Stimulated activated naive CD8-positive, alpha-beta T cell treated with anti-CD3 and anti-CD28 coated beads, Interleukin-15, amount 100 ng/mL, for 72 hours (primary cell): ENCODE measurements at places on chromosomes 5 and 9.

GRCh38 chr5:159844267-159845121, 71.8 kb upstream of the ADRA1B start:
- no peak for DNase-seq

- DNase-seq, result no peak
Observed at GRCh38 chr9:70291446-70291845, 32.7 kb downstream of the SMC5 start.

DNA sequence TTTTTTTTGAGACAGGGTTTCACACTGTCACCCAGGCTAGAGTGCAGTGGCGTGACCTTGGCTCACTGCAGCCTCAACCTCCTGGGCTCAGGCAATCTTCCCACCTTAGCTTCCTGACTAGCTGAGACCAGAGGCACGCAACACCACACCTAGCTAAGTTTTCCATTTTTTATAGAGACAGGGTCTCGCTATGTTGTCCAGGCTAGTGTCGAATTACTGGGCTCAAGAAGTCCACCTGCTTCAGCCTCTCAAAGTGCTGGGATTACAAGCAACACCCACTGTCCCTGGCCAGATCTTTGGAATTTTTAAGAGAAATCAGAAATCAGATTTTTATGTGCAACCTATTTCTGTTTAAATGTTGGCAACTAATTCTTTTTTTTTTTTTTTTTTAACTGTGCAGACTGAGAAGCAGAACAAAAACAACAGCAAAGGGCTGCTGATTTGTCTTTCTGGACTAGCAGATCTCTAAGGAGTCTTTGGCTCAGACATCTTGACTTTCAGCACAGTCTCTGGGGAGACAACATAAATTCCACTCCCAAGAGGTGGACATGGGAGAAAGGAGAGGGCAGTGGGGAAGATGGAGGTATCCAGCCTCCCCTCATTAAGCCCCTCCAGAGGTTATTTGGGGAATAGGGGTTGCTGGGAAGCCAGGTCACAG, 54.4 kb upstream of the FABP6 start:
- DNase-seq, result no peak

GRCh38 chr5:115389799-115390382, 93.4 kb upstream of the CCDC112 start:
- DNase-seq, result no peak

GRCh38 chr9:89664896-89665329, 60.1 kb downstream of the GADD45G start:
- DNase-seq, result no peak

- no peak for DNase-seq
Observed at GRCh38 chr9:35499701-35500030, 9.8 kb downstream of the RUSC2 start.

GRCh38 chr9:117234103-117234502, 180.8 kb downstream of the ASTN2 start:
- DNase-seq, result no peak

GRCh38 chr5:97559827-97560598, 377.0 kb upstream of the RIOK2 start:
- no peak for DNase-seq

DNA sequence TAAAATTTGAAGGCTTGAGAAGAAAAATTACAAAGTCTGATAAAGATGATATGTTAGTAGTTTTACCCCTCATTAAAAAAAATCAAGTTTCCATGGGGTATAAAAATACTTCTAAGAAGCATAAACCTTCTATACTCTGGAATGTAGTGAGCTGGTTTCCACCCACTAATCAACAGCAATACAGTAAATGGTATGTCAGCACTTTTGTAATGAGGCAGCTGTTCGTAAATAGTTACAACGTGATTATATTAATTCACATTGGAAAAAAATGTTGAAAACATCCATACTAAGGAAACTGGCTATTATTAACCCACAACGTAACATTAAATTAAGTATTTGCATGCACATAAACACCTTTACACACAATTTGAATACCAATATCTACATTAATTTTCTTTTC, 283.1 kb upstream of the FAM174A start:
- no peak for DNase-seq

DNA sequence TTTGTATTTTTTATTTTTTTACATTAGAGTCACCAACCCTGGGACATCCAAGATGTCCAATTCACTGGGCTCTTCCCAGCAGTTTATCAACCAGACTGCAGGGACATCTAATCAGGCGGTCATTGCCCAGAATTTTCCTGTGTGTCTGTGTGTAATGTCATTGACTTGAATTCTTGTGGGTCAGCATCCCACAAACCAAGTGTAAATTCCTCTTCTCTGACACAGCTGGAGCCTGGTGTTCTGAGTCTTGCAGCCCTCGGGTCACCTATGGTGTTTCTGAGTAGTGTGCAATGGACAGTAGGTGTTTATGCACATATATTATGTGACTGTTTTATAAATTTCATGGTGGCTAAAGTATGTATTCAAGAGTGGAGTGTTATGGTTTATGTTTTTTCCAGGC, 815.7 kb downstream of the SEMA5A start:
- DNase-seq, result no peak

- no peak for DNase-seq
Observed at GRCh38 chr9:7452378-7452777, 347.2 kb downstream of the DMAC1 start.

DNA sequence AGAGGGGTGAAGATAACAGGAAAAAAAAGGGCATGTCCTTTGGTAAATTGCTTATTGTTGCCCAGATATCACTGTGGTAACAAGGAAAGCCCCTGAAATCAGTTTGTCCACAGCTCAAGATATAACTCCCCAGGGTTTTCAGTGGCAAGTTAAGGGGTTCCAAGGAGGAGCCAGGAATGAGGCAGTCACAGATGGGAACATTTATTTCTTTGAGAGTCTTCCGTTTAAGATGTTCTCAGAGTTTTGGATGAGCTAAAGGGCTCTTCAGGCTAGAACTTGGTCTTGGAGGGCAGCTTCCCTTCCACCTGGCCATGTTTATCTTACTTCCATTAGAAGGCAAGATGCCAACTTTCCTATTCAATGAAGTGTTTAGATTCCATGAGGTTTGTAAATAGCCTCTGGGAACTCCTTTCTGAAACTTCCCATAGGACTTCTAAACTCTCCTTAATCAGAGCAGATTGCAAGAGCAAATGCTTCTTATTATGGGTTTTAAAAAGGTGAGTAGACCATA, 277.6 kb upstream of the TNC start:
- no peak for DNase-seq

GRCh38 chr5:65886387-65886786, 40.0 kb upstream of the ERBIN start:
- DNase-seq, result no peak

GRCh38 chr9:84845956-84846900, 176.7 kb downstream of the NTRK2 start:
- no peak for DNase-seq

GRCh38 chr9:1538301-1538700, 476.8 kb upstream of the SMARCA2 start:
- no peak for DNase-seq

GRCh38 chr5:137058089-137058488, 441.0 kb downstream of the SPOCK1 start:
- no peak for DNase-seq

- DNase-seq, result no peak
Observed at GRCh38 chr5:165508286-165508685, 2002.9 kb downstream of the MAT2B start.

DNA sequence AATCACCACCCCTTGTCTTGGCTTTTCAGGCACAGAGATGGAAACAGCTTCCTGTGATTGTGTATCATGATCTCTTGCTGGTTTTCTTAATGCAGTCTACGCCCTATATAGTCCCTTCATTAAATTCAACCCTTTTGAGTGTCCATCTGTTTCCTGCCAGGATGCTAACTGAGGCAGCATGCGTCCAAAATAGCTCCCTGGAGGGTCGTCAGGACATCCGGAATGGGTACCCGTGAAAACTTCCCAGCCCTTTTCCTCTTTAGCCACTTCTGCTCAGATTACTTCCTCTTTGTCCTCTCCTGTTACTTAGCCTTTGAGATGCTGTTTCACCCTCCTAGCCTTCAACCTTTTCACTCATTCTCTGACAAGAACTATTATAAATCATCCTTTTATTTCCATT, 79.8 kb upstream of the KLF9 start:
- no peak for DNase-seq

GRCh38 chr9:135413461-135413860, 66.1 kb upstream of the PPP1R26 start:
- no peak for DNase-seq

DNA sequence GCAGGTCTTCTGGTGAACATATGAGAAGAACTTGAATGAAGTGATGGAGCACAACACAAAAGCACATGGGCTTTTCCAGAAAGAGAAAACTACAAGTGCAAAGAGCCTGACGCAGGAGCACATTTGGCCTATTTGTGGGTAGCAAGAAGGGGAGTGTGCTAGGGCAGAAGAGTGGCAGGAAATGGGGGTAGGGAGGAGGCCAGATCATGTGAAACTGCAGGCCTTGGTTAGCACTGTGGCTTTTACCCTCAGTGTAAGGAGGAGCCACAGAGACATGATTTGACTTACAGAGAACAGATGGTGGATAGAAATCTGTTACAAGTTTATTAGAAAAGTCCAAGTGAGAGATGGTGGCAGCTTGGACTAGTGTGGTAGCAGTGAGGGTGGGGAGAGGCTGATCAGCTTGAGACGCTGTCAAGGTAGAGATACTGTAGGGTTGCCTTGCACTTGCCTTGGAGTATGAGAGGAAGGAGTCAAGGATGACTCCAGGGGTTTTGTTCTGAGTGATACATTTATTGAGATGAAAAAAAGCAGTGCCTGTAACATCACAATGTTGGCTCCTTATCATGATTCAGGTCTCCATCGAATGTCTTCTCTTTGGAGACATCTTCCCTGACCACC, 126.7 kb downstream of the PPP2R2B start:
- DNase-seq, result peak; percentile 54

GRCh38 chr9:23380821-23381220, 445.2 kb downstream of the ELAVL2 start:
- DNase-seq, result no peak

GRCh38 chr5:151048526-151048925, 28.1 kb downstream of the GPX3 start:
- DNase-seq, result no peak

DNA sequence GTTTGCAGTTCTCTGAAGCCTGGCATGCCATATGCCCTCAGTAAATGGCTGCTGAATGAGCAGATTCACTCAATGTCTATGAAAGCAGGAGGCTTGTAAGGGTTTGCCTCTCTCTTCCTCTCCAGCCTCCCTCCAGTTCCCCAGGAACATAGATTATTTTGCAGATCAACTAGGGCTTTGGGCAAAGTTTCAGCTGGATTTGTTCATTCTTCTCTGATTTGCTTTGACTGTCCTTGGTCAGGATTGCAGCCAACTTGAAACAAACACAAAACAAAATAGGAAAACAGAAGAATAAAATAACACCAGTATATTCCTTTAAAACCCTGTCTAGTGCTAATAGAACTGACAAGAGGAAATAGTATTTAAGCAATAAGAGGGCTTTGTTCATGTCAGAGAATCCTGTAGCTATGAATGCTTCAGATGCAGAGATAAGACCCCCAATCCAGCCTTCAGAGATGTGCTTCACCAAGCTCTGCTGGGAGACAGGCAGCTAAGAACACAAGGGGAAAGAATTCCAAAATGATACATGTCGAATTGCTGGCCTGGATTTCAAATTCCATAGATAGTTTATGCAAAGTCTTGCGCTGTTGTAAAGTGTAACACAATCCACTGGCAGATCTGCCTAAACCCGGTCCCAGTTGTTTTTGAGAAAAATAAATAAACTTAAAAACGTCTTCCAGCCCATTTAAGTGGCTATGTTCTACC, 174.3 kb downstream of the PAPPA start:
- DNase-seq, result no peak

- no peak for DNase-seq
Observed at GRCh38 chr9:35422753-35423152, 67.2 kb upstream of the RUSC2 start.

- no peak for DNase-seq
Observed at GRCh38 chr5:68200288-68200687, 15.3 kb upstream of the PIK3R1 start.

DNA sequence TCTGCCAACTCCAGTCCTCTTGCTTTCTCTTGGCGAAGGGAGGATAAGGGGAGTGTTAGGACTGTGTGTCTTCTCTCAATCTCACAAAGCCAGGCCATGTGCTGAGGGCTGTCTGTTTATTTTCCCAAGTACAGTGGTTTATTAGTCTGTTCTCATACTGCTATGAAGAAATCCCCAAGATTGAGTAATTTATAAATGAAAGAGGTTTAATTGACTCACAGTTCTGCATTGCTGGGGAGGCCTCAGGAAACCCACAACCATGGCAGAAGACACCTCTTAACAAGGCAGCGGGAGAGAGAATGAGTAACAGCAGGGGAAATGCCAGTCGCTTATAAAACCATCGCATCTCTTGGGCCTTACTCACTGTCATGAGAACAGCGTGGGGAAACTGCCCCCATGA, 36.2 kb upstream of the CKS2 start:
- DNase-seq, result no peak

DNA sequence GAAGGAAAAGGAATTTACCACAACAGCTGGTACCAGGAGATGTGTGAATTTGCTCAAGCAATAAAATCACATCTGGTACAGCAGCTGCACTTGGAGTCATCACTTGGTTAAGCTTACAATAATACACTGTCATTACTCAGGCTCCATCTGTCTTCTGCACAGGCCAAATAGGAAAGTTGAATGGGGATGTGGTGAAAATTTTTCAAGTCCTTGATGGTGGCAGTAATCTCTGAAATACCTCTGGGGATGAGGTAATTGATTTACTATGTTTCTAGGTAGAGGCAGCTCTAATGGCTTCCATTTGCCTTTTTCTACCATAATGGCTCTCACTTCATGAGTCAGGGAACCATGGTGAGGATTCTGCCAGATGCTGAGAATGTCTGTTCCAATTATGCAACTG, 206.8 kb upstream of the ATP10B start:
- DNase-seq, result no peak

- no peak for DNase-seq
Observed at GRCh38 chr9:75532233-75533050, 358.0 kb upstream of the PCSK5 start.

- DNase-seq, result no peak
Observed at GRCh38 chr5:164555809-164556208, 1050.4 kb downstream of the MAT2B start.

GRCh38 chr5:20287640-20288039, 299.6 kb upstream of the CDH18 start:
- no peak for DNase-seq

DNA sequence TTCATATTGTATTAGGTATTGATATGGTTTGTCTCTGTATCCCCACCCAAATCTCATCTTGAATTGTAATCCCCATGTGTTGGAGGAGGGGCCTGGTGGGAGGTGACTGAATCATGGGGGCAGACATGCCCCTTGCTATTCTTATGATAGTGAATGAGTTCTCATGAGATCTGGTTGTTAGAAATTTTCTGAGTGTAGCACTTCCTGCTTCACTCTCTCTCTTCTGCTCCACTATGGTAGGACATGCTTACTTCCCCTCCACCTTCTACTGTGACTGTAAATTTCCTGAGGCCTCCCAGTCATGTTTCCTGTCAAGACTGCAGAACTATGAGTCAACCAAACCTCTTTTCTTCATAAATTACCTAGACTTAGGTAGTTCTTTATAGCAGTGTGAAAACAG, 187.4 kb upstream of the SLC24A2 start:
- peak; percentile 51 for DNase-seq
